ENCODE measurements at places on chromosomes 6 and 20. TPM values are rescaled to one million over a fixed set of nuclear protein-coding genes. Genes with fewer than 3 reads are reported as not detected.
A peak's percentile ranks its signal among the peaks of the same experiment; 100 is the strongest.

ZHX3 gene
- total RNA-seq: 47.2 TPM

ZC2HC1B gene
- total RNA-seq: not detected

CYP39A1 gene
- 4.7 TPM for total RNA-seq

TMX4 gene
- total RNA-seq: 54.6 TPM

KIF25 gene
- not detected for total RNA-seq

- no peak for DNase-seq
Measured at GRCh38 chr6:107396211-107396610, 63.2 kb downstream of the PDSS2 start.

DNA sequence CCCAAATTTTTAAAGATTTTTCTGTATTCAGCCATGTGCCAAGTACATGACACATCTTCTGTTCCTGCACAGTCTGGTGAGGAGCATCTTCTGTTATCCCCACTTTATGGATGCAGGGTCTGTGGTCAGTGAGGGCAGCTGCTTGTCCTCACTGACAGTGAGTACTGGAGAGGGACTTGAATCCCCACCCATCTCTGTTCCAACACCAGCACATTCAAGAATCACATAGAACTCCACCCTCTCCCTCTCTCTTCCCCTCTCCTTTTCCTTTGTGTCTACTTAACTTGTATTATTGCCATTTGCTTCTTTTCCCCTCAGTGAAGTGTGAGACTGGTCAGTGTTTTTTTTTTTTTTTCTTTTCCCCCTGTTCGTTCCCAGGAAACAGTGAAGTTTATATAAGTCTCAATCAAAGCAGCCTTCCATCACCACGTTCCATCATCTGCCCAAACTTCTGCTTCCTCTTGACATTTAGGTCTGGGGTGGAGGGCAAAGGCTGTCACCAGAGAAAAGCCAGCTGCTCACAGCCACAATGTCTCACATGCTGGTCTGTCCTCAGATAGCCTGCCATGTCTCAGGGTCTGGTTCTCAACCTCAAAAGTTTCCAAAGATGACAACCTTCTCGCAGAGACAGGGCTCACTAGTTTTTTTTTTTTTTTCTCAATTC is 110.0 kb upstream of the SSTR4 start:
- DNase-seq: no peak

- no peak for DNase-seq
Measured at GRCh38 chr20:45630371-45630770, 713 bp downstream of the WFDC9 start.

- DNase-seq: peak; percentile 55
Measured at GRCh38 chr20:54086507-54087039, 16.2 kb upstream of the BCAS1 start.

DNA sequence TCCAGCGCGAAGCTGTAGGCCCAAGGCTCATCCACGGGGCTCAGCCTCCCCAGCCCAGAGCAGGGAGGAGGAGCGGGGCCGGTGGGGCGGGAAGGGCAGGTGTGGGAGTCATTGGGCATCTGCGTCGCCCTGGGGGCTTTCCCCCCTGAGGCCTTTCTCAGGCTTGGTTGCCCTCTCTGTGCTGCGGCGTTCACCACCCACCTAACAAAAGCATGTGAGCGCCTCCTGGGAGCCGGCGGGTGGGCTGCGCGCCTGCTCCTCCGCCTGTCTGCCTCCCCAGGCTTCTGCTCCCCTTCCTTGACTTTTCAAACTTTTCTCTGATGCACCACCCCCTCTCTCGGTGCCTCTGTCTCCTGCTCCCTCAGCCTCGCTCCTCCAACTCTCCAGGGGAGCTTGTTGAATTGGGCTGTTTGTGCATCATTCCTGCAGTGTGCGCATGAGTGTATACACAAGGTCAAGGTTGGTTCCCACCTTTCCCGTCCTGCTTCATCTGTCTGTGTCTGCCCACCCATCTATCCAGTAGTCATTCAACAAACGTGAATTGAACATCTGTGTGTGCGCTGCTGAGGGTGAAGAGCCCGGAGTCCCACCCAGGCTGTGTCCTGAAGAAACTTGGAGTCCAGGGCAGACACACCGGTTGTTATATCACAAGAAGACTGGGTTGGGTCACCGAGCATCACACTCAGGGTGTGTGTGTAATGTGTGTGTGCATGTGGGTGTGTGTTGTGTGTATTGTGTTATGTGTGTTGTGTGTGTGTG is 82.4 kb upstream of the NNAT start:
- DNase-seq: no peak

- DNase-seq: no peak
Measured at GRCh38 chr20:25535762-25536161, 49.6 kb downstream of the NINL start.

- no peak for DNase-seq
Measured at GRCh38 chr6:108914235-108915022, 66.2 kb downstream of the ARMC2 start.

GRCh38 chr6:16918586-16918985 is 157.3 kb upstream of the ATXN1 start:
- no peak for DNase-seq
